NCI-H69 (cell line): ENCODE measurements at places on chromosomes 16 and 17.
A peak's percentile ranks its signal among the peaks of the same experiment; 100 is the strongest.

- DNase-seq: no peak
These were observed 36.4 kb downstream of the VMP1 start for GRCh38 chr17:59743842-59744241.

- DNase-seq: no peak
These were observed 62.3 kb downstream of the VPS53 start for GRCh38 chr17:652314-652713.

DNA sequence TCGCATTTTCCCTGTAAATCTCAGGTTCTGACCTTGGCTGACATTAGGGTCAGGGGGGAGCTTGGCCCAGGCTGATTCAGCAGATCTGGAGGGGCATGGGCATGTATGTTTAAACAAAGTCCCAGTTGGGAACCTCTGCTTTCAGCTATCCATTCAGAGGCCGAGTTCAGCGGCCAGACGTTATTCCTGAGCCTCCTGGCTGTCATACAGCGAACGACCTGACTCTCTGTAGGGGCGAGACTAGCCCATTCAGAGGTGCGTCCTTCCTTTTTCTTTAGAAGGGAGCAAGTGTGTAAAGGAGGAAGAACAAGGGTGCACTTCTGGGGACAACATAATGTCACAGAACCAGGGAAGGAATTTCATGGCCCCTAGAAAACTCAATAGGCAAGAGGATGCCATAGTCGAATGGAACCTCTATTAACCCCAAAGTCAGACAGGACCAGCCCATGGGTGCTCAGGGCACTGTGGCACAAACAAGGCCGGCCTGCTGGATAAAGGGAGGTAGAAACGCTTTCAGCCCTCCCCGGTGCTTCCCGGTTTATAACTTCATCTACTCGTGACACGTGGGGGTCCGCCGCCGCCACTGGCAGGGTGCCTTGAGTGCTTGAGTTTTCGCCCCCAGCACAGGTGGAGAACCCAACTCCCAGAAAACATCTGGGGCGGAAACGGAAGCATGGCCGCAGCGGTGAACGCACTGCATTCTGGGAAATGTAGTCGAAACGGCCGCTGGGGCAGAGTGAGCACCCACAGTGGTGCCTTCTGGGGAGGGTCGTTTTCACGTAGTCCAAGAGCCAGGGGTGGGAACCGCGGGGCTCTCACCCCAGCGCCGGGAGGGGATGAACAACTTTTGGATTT lies 33.2 kb upstream of the PLCG2 start:
- peak; percentile 69 for DNase-seq

DNA sequence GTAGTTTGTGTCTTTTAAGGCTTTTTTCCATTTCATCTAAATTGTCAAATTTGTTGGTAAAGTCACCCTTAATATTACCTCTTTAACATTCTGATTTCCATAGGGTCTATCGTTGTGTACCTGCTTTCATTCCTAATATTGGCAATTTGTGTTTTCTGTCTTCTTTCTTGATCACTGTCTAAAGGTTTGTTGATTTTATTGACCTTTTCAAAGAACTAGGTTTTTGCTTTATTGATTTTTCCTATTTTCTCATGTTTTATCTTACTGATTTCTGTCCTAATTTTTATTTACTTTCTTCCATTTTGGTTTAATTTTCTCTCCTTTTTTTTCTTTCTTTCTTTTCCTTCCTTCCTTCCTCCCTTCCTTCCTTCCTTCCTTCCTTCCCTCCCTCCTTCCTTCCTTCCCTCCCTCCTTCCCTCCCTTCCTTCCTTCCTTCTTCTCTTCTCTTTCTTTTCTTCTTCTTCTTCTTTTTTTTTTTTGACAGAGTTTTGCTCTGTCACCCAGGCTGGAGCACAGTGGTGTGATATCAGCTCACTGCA lies 86.3 kb downstream of the CYLD start:
- DNase-seq: no peak

- peak; percentile 77 for DNase-seq
These were observed 26.9 kb downstream of the CD300A start for GRCh38 chr17:74493331-74493833.

DNA sequence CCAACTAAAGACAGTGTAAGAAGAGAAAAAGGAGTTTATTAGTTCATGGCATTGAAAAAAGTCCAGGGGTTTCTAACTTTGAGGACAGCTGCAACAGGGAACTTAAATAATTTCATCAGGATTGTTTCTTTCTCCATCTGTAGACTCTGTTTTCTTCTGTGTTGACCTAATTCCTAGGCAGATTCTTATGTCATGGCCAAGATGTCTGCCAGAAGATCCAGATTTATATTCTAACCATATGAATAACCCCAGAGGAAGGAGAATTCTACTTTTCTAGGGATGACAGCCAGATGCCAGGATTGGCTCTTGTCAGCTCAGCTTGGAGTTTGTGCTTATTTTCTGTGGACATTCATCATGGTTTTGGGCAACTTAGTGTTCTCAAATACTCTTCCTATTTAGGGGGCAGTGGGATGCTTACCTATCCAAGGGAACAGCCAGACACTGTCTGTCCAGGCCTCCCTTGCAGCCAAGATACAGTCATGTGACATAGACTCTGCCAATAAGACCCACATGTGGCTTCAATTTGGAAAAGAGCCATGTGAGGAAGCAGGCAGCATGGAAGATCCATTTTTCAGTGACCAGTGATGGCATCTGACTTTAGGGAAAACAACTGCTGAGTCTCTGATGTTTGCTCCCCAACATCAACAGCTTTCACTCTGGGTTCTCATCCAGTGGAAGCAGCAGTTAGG lies 18.2 kb downstream of the PCTP start:
- no peak for DNase-seq

DNA sequence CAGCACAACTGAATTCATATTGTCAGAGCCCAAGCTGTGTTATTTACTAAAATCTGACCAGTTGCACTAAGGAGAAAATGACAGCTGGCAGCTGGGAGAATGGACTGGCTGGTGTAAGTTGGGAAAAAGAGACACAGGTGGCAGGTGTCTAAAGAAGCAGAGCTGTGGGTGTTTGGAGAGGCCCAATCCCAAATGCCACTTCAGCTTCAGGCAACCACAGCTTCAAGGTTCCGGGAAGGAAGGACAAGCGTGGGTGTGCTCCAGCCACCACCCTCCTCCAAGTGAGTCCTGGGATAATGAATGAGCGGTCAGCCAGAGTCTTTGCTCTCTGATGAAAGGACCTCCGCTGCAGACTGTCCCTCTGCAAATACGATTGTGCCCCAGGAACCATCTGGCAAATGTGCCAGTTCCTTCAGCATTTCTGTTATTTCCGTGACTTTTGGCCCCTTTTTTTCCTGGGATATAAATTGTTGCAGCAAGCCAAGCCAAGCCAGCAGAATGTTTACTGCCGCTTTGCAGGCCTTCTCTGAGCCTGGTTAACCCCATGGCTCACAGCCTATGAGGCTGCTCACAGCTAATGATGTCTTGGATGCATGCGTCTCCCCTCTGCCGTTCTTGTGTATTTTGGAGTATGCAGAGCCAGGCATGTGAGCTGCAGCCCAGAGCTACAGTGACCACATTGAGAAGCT lies 9.5 kb upstream of the RHBDL3 start:
- peak; percentile 67 for DNase-seq

DNA sequence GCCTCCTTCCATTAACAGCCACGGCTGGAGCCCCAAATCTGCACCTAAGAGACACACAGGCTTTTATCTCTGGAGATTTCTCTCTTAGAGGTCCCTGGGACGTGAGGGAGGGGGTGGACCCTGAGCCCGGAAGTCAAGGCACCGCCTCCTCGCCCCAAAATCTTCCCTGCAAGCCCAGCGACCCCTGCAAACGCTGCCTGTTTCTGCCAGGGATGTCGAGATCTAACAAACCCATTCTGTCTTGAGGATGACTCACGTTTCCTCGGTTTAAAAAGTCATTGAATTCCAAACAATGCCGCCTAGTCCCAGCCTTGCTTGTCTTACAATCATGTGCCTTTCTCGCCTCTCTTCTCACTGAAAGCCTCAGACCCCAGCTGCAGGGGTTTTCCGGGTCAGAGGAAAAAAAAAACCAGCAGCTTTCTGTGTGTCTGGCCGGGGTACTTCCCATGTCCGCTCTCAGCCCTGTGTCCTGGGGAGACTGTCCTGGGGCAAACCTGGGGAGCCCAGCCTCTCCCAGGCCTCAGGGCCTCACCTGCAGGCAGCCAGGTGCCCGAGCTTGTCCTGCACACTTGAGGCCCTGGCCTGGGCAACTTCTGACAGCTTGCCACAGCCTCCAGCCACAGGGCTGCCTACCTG lies 15.4 kb downstream of the ARL2BP start:
- DNase-seq: no peak

- DNase-seq: no peak
These were observed 325.6 kb downstream of the SLC39A11 start for GRCh38 chr17:72766761-72767356.

DNA sequence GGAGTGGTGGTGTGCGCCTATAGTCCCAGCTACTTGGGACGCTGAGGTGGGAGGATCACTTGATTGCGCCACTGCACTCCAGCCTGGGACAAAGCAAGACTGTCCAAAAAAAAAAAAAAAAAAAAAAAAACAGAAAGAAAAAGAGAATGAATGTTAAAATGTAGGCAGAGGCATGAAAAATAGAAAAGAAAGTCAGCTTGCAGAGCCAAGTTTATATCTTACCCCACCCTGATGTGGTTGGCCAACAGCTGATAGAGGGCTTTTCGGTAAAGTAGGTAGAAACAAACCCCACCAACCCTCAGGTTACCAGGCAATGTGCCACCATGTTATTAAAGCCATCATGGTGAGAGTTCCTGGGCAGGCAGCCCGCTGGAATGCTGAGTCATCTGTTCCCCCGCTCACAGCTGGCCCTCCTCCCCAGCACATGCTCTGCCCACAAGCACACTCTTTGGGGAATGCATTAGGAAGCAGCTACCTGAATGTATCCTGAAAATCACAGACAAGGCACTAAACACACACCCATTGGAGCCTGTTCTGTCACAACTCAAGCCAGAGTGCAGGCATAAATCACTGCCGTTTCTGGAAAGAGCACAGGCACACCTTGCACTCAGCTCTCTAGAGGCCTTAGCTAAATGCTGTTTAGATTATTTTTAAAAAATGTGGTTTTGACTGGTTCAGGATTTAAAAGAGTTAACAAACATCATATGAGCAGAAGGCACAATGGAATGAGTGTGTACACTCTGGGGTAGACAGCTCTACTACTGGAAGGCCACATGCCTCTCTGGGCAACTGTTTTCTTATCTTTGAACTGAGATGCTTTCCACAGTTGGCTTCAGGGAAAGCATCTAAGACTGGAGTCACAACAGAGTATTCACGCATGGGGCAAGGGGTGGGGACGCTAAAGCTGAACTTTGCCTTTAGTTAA lies 128.5 kb downstream of the PARN start:
- peak; percentile 94 for DNase-seq

- no peak for DNase-seq
These were observed 29.9 kb downstream of the YPEL2 start for GRCh38 chr17:59361386-59361785.

GRCh38 chr17:31877911-31878702 lies 19.1 kb upstream of the COPRS start:
- no peak for DNase-seq

DNA sequence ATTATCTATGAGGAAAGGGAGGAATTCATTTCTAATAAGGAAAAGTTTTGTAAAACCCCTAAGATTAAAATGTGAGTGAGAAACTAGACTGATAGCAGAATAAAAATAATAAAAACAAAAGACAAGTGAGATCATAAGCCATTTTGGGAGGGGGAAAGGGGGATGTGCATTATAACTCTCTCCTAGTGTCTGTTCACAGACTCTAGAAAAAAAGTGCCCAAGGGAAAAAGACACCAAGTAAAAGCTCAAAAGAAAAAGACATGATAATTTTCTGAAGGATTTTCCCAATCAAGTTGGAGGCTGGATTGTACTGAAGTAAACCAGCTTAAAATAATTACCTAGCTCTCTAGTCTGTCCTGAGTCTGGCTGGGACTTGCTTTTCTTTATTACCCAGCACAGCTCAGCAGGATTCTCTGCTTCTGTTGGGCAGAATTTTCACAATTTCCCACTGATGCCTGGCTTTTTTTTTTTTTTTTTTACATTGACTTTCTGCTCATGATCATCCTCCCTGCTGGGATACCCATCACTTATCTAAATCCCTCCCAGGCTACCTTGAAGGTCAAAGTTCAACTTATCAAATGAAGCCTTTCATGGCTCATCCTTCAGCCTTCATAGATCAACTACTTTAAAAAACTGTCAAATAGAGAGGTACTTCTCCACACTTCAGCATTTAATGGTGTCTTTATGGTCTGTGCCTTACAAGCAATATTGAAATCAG lies 124.2 kb upstream of the KCNJ16 start:
- no peak for DNase-seq

GRCh38 chr16:11104168-11105037 lies 151.6 kb downstream of the SOCS1 start:
- DNase-seq: no peak

DNA sequence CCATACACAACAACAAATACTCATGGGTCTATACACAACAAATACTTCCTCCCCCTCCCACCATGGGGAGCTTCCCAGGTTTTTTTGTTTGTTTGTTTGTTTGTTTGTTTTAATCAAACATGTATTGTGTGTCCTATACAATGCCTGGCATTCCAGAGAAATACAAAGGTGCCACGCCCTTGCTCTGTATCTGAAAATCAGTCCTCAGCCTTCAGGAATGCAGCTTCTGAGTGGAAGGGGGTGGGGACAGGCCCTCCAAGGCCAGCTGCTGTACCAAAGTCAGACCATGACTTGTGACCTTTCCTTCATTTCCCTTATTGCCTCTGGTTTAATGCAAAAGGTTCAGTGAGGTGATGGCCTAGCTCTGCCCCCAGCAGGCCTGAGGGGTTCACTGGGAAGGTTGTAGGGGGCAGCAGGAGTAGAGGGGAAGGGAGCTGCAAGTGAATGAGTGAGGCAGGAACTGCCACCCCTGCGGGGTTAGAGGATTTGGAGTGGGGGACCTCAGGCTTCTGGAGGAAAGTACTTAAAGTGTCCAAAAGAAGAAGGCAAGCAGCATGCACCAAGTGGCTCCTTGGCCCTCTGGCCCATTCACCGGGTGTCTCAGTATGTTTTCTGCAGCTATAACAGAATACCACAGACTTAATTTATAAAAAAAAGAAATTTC lies 105.2 kb downstream of the CLEC16A start:
- DNase-seq: no peak

DNA sequence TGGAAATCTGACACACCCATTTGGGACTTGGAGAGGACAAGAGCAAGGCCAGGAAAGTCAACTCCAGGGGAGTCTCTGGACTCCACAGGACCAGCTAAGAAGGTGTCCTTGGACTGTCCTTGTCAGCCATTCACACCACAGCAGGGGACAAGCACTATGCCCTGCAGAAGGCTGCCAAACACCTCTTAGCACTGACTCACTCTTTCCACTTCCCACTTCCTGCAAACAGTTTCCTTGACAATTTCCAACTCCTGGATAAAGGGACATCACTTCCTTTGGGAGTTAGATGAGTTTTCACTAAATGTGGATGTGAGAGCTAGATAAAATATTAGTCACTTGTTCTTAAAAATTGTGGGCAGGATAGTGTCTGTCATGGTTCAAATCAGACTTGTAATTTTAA lies 37.8 kb upstream of the BCAR1 start:
- peak; percentile 1 for DNase-seq

DNA sequence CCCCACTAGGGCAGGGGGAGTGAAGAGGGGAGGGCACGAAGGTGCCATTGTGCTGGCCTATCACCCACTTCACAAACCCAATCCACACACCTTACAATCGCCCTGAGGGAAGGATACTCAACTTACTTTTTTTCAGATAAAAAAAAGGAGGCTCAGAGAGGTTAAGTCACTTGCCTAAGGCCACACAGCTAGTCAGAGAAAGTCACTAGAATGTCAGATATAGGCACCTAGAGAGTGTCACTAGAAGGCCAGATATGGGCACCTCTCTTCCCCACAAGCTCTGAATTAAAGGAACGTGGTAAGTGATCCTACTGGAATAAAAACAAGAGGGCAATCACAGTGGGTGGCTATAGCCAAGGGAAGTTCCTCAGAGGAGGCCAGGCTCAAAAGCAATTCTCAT lies 204.5 kb upstream of the ASIC2 start:
- no peak for DNase-seq
